Stimulated activated CD4-positive, alpha-beta T cell treated with anti-CD3 and anti-CD28 coated beads, Interleukin-4, amount 100 ng/mL, for 48 hours (primary cell): ENCODE measurements at places on chromosomes 12 and 14.

- no peak for DNase-seq
Measured at GRCh38 chr12:131941987-131942341, 7.8 kb upstream of the EP400 start.

DNA sequence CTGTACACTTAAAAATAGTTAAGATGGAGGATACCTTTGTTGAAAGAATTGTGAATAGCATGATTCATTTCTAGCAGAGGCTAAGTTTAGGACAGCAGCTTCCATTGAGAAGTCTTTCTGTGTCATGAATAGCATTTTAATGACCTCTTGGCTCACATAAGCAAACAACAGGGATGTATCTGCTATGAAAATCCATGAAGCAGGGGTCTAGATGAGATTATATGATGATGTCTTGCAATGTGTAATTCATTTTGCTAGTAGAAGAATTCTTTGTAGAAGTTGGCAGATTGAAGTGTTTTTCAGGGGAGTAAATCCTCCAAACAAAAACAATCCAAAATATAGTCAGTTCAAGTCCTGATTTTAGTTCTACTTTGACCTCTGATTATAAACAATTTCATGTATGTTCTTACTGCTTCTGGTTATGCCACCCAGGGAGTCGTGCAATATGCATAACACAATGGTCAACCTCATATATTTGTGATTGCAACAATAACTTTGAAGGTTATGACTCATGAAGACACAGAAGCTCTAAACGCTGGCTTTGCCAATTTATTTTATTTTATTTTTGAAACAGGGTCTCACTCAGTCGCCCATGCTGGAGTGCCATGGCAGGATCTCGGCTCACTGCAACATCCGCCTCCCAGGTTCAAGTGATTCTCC lies 6.9 kb upstream of the RD3L start:
- DNase-seq: no peak

GRCh38 chr12:111270774-111271173 lies 98.1 kb downstream of the PHETA1 start:
- DNase-seq: no peak

- DNase-seq: no peak
Measured at GRCh38 chr12:124883263-124884130, 19.8 kb upstream of the SCARB1 start.

DNA sequence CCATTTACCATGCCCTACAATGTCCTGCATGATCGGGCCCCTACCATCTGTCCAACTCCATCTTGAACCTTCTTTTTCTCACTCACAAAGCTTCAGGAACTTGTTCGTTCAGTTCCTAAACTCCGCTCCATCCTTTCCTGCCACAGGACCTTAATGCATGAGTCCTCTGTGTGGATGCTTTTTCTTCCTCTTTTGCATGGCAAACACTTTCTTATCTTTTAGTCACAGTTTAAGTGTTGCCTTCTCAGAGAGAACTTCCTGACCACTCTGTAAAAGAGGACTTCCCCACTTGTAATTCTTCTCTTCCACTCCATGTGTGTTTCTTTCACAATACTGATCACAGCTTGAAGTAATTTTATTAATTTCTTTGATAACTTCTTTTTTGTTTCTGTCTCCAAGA lies 54.4 kb upstream of the ETV6 start:
- DNase-seq: no peak

GRCh38 chr14:85387181-85387580 lies 142.8 kb upstream of the FLRT2 start:
- no peak for DNase-seq

DNA sequence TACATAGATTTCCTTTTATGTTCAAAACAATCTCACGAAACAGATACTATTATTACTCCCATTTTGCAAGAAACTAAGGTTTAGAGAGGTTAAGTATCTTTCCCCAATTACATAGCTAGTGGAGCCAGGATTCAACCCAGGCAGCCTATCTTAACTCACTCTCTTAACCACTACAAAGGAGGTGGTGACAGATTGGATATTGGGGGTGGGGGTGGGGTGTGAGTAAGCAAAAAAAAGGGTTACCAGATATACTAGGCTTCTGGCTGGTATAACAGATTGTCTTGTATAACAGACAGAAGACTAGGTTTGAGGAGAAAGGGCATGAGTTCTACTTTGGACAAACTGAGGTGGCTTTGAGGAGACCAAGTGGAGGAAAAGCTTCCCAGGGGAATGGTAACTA lies 2.1 kb downstream of the GMFB start:
- DNase-seq: no peak

DNA sequence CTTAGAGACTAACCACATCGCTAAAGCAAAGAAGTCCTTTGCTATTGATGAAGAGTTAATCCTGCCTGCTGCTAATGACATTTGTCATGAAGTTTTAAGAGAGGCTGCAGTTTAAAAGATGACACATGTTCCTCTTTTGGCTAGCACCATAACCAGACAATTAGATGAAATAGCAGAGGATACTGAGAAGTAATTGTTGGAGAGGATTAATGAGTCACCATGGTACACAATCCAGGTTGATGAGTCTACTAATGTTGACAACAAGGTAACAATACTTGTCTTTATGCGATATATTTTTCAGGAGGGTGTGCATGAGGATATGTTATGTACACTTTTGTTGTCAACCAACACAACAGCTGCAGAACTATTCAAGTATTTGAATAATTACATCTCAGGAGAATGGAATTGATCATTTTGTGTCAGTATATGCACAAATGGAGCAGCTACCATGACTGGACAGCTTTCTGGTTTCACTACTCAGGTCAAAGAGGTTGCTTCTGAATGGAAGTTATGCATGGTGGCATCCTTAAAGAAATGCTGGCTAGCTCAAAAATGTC lies 56.7 kb downstream of the LRRIQ1 start:
- no peak for DNase-seq

DNA sequence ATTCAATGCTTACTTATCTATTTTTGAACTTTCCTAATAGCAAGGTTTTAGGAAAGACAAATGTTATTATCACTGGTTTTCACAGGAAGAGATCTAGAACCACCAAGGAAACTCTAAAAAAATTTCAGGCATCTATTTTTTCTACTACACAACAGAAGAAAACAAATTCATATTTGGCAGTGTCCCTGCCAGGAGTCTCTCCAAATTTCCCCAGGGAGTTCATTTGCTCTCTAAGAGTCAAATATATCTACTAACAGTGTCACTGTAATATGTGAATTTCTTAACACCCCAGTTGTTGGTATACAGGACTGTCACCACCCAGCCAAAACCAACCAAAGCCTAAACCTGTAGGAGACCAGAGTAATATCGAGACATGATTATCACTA lies 83.4 kb downstream of the STXBP6 start:
- no peak for DNase-seq

GRCh38 chr14:83320837-83321236 lies 1787.2 kb upstream of the SEL1L start:
- no peak for DNase-seq

GRCh38 chr14:99118946-99119345 lies 153.1 kb downstream of the BCL11B start:
- no peak for DNase-seq

- no peak for DNase-seq
Measured at GRCh38 chr12:84397846-84398245, 514.8 kb downstream of the SLC6A15 start.

DNA sequence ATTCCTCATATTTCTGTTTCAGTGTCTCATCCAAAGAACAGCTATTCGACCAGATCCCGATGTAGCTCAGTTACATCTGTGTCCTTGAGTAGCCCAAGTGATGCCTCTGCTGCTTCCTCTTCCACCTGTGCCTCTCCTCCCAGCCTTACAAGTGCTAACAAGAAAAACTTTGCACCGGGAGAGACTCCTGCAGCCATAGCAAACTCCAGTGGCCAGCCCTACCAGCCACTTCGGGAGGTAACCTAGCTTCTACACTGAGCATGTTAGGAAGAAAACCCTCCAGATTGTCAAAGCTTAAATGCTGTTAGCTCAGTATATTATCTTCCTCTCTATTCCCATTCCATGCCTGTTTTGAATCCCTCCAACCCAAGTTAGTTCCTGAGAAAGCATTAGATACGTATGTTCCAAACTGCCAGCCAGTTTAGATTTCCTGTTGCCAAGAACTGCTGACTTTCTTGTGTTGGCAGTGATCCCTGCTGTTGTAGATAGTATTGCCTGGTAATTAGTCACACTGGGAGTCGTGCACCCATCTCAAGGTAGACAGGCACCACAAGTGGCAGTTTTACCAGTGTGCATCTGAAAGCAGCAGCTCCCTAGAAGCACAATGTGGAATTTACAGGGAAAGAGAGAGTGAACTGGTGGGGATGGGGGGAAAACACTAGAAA lies 14.0 kb upstream of the KCNH3 start:
- DNase-seq: no peak

- no peak for DNase-seq
Measured at GRCh38 chr12:72511906-72512305, 239.7 kb downstream of the TRHDE start.

GRCh38 chr14:67806246-67806645 lies 10.1 kb downstream of the ZFYVE26 start:
- DNase-seq: no peak

- DNase-seq: no peak
Measured at GRCh38 chr12:76746516-76746915, 17.4 kb upstream of the ZDHHC17 start.
